Stimulated activated CD8-positive, alpha-beta memory T cell treated with anti-CD3 and anti-CD28 coated beads, Interleukin-15, amount 100 ng/mL, for 4 hours (primary cell): ENCODE measurements at places on chromosomes 12 and 14.
A peak's percentile ranks its signal among the peaks of the same experiment; 100 is the strongest.

DNA sequence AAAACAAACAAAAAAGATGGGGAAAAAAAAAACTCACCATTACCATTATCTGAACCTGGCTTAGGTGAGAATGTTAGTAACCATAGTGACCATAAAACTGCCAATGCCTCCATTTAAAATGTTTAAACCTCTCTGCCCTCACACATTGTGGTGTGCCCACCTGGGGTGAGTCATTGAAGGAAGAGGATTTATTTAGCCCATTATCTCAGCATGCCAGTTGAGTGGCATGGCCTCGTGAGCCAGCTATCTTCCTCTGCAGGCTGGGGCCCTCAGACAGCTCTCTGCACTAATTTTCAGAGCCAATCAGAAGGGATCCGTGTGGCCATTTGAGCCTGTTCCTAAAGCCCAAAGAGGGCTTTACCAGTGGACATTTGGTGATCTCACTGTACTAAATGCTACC is 81.8 kb upstream of the CCDC198 start:
- no peak for DNase-seq

- DNase-seq, result no peak
Observed at GRCh38 chr12:57836442-57837375, 9.8 kb downstream of the CTDSP2 start.

DNA sequence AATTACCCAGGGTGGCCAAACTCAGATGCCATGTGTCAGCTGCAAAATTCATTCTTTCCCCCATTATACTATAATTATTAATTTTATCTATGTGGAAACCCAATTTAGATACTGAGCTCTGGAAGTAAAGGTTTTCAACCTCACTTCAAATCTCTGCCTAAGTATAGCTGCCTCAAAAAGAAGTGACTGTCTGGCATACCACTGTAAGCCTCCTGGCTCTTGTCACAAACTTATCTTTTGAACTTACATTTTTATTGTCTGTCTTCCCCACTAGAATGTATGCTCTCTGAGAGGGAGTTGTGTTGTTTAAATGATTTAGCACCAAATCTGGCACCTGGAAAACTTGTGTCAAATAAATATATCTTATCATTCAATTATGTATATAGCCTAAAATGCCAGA is 16.1 kb upstream of the PRICKLE1 start:
- no peak for DNase-seq

- DNase-seq, result no peak
Observed at GRCh38 chr12:27808841-27809240, 28.8 kb upstream of the MANSC4 start.

DNA sequence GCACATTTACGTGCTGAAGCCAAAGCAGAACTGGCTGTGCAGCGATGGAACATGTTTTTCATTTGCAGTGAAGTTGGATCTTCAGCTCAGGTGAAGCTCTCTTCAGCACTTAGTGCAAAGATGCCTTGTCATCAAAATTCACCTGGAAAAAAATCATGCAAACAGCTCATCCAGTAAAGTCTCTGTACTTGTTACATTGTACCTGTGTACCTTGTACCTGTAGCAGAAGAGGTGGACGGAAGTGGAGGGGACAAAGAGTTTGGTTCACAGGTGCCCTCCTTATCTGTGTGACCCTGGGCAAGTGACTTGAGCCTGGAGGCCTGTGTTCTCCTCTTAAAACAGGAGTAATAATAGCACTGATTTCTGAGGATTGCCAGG is 54.0 kb downstream of the ADGRD1 start:
- DNase-seq, result no peak

DNA sequence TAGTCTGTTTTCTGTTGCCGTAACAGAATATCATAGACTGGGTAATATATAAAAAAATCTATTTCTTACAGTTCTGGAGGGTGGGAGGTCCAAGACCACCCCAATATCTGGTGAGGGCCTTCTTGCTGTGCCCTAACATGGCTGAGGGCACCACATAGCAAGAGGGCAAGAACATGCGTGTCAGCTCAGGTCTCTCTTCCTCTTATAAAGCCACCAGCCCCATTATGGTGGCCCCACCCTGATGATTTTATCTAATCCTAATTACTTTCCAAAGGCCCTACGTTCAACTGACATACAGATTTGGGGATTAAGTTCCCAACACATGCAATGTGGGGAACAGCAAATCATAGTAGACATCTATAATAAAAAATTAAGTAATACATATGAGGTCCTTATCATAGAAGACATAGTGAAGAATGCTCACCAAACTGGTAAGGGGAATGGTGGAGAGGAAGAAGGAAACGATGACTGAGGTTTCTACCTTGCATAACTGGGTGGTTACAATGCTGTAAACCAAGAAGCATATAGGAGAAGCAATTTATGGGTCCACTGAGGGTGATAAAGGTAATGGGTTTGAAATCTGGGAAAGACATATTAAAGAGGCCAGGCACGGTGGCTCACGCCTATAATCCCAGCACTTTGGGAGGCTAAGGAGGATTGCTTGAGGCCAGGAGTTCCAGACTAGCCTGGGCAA is 27.0 kb downstream of the BTBD7 start:
- no peak for DNase-seq

DNA sequence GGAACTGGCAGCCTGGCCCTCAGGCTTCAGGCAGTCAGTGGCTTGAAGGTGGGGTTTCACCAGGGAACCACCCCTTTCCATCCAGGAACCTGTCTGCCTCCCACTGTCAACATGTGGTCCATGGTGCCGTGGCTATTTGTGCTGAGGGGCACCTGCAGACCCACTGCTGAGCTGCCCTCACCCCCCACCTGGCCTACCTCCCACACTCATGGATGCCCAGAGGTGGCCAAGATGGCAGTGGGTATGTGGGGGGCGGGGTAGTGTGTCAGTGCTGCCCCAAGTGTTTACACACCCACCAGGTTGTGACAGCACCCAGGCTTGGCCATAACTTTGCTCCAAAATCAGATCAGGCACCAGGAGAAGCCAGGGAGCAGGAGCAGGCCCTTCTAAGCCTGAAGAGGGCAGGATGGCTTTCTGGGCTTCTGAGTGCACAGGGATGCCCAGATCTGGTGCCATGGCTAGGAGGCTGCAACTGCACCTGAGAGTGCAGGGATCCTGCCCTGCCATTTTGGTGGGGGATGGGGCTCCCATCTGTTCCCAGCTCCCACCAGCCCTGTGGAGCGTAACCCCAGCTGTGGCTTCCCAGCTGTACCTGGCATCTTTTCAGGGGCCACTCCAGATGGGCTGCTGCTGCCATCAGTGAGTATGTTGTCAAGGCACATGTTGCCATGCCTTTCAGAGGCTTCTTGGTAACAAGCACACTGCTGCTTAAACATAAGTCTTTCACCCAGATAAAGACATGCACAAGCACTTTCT is 263.9 kb downstream of the LRIG3 start:
- DNase-seq, result no peak

DNA sequence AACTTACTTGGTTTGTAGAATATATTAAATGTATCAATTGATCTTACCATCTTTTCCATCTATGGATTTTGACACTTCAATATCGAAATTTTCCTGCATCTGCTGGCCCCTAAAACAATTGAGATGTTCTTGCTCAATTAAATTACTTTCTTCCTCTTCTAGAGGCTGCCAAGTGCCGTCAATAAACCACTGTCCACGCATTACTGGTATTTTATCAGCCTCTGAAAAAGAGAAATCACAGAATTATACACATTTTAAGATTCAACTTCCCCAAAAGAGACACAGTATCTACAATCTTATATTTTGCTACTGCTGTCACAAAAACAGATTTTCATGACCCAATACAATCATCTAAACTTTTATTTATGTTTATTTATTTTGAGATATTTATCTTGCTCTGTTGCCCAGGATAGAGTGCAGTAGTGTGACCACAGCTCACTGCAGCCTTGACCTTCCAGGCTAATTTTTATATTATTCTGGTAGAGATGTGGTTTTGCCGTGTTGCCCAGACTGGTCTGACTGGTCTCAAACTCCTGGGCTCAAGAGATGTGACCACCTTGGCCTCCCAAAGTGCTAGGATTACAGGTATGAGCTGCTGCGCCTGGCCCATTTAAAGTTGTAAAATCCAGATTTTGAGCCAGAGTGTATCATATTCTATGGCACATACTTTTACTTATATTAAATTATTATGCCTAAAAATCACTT is 49.3 kb downstream of the DDHD1 start:
- no peak for DNase-seq

GRCh38 chr12:127308148-127308547 is 958.8 kb upstream of the TMEM132C start:
- DNase-seq, result no peak

GRCh38 chr12:68743356-68743755 is 2.6 kb upstream of the SLC35E3 start:
- DNase-seq, result no peak

GRCh38 chr14:23528555-23528954 is 23.0 kb downstream of the ZFHX2 start:
- no peak for DNase-seq

- DNase-seq, result no peak
Observed at GRCh38 chr12:80622271-80622670, 85.2 kb upstream of the MYF6 start.

GRCh38 chr14:79549515-79549914 is 661.8 kb downstream of the DIO2 start:
- DNase-seq, result no peak

GRCh38 chr12:104695453-104696148 is 238.9 kb downstream of the CHST11 start:
- peak; percentile 77 for DNase-seq

DNA sequence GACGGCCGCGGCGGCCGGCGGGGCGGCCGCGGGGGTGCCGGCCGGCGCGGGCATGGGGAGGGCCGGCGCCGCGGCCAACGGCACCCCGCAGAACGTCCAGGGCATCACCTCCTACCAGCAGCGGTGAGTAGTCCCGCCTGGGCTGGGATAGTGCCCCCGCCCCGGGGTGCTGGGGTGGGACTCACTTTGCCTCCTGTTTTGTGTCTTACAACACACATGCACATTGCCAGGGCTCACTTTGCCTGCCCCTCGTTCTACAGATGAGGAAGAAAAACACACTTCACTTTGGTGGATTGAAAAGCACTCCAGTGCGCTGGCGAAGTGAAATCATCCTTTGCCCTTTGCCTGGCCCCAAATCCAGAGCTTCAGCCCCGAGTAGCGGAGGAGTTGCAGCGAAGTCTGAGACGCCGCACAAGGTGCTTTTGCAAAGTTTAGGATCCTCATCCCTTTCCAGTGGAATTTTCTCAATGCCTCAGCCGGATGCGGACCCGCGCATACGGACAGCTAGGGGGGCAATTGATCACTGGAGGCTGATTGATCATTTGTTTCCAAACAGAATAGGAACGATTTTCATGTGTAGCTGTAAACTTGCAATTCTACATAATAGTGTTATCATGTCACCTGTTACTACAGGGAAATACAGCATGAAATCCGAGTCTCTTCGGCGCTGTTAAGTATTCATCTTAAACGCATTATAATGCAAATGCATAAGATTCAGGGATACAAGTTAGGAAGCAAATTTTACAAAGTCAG is 3.6 kb upstream of the NPAS3 start:
- DNase-seq, result no peak

GRCh38 chr12:52019113-52019770 is 12.5 kb downstream of the TAMALIN start:
- DNase-seq, result no peak

DNA sequence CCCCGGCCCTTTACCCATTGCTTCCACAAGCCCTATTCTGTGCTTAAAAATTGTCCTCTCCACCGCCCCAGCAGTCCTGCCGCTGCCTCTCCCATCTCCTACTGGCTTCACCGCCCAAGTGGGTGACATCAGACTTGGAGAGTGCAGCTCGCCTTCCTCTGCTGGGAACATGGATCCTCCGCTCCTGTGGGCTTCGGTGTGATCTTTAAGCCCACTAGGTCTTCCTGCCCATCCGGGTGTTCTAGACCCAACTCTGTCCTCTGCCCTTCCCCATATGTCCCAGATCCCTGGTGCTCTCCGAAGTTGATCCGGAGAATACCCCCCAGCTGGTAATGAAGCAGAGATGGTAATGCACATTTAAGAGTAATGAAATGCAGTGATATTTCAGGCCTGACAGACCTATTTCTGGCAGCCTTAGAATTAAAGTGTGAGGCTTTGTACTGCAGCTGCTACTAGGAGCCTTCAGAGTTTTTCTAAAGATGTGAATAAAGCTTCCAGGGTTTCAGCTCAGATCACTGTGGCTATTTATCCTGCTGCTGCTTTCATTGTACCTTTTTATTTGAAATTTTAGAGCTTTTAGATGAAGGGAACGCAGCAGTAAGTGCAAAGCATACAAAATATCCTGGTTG is 22.9 kb upstream of the CTDSP2 start:
- no peak for DNase-seq
